ENCODE measurements at places on chromosomes 1 and 21. TPM values are rescaled to one million over a fixed set of nuclear protein-coding genes. Genes with fewer than 3 reads are reported as not detected.
A peak's percentile ranks its signal among the peaks of the same experiment; 100 is the strongest.

GRCh38 chr1:25110485-25110884 lies 121.8 kb downstream of the SYF2 start:
- DNase-seq = no peak

- peak; percentile 82 for DNase-seq
These were observed 57.4 kb downstream of the SSX2IP start for GRCh38 chr1:84632673-84633434.

DNA sequence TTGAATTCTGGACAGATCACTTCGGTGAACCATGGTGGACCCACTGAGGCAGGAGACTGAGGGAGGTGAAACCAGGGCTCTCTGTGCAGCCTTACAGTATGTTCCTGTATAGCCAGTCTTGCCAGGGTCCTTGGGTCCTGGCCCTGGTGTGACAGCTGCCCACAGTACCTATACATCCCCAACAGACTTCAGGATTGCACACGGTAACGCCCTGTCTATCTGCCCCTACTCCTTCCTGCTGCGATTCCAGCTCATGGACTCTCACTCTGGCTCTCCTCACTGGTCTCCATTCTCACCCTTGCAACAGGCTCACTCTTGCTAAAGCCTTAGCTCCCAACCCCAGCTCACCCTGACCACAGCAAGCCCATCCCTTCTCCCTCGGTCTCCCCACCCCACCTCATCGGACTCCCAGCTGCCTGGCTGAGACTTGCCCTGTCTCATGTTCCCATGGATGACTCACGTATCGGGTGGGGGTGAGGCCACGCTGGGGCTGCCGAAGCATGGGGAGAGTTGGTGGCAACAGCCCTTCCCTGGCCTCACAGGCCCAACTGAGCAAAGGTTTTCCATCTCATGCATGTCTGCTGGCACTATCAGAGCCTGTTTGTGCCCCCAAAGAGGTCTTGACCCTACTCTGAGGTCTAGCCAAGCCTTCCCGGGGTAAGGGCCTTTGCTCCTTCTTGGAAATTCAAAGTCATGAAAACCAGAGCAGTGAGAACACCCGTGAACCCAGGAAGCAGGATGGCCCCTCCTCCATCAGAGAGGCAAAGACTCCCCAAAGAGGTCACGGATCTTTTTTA lies 7.1 kb downstream of the PHLDA3 start:
- DNase-seq = peak; percentile 98

LIN9 gene
- total RNA-seq = 18.9 TPM

NPL gene
- 2.8 TPM for total RNA-seq
